Stimulated activated CD8-positive, alpha-beta memory T cell treated with anti-CD3 and anti-CD28 coated beads, Interleukin-2, amount 100 ng/mL, for 1 hour (primary cell): ENCODE measurements at places on chromosomes 7 and 10.

GRCh38 chr7:12474035-12474434 lies 70.4 kb upstream of the VWDE start:
- DNase-seq, result no peak

DNA sequence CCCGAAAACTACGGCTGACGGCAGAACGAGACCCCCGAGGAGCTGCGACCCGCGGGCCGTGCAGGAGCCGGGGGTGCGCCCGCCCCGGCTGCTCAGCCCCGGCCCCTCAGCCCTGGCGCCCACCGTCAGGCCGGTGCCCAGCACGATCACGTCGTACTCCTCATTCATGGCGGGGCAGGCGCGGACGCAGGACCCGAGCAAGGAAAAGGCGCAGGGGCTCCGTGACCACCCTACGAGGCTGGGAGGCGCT lies 218 bp downstream of the GDI2 start:
- no peak for DNase-seq

- DNase-seq, result no peak
These were observed 317.6 kb downstream of the GRID1 start for GRCh38 chr10:86048973-86049372.

- no peak for DNase-seq
These were observed 79.4 kb downstream of the TMEM178B start for GRCh38 chr7:141153231-141153630.

- DNase-seq, result no peak
These were observed 4.1 kb upstream of the ARHGAP22 start for GRCh38 chr10:48608976-48609375.

DNA sequence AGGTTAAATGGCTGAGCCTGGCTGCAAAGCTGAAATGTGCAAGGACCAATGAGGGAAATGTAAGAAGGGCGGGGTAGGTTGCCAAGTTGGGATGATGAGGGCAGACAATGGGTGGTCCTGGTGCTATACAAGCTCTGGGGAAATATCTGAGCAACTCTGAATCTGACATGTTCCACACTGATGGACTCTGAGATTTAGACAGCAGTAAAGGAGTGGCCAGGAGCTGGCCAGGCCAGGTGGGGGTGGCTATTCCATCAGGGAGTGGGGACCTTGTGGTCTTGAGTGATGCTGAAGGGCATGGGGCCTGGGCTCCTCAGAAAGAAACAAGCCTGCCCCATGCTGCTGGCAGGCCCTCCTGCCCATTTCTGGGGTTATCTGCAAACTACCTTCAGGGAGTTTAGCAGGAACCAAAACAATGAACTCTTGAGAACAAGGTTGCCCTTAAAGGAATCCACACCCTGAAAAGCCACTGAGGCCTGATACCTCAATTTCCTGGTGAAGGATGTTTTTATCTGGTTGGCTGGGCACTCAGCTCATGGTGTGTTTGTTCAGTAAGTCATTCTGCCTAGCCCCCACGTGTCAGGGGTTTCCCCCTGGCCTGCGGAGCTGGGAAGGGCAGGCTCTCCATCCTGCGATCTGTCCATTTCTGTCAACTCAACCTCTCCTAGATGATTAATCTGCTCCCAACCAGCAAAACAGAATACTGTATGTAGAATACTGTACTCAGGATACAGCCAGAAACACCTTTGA lies 143.3 kb upstream of the TNS3 start:
- no peak for DNase-seq

DNA sequence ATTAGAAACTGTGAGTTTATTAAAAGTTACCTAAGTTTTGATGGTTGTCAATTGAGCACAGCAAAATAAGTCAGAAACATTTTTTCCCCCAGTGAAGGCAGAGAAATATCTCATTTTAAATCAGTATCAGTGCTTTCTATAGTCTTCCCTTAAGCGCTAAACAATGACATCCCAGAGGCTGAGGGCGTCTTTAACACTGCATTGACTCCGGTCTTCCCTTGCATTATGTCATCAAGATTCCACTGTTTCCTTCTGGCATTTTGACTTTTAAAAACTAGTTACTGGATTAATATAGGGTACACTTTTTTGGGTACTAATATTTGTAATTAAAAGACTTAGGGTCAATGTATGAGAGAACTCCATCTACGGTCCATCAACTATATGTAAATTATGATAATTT lies 3.9 kb downstream of the GLUD1 start:
- DNase-seq, result no peak

DNA sequence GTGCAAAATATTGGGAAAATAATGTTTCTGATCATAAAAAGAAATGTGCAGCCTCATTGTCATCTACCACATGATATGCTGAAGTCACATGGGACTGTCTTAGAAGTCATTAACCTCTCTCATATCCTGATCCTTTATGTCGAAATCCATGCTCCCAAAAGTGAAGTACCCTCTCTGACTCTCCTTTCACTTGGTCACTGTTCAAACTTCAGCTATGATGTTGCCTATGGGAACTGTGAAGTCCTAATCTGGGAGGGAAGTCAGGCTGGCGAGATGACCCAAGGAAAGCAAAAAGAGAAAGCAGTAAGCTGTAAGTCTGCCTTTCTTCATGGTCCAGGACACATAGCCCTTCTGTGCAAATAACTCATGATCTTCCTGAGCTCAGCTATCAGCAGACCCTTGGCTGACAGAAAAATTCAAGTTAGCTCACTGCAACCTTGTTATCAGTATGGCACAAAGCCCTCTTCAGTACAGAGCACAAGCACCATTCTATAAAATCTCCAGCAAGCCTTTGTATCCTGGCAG lies 29.5 kb downstream of the WASL start:
- DNase-seq, result no peak

DNA sequence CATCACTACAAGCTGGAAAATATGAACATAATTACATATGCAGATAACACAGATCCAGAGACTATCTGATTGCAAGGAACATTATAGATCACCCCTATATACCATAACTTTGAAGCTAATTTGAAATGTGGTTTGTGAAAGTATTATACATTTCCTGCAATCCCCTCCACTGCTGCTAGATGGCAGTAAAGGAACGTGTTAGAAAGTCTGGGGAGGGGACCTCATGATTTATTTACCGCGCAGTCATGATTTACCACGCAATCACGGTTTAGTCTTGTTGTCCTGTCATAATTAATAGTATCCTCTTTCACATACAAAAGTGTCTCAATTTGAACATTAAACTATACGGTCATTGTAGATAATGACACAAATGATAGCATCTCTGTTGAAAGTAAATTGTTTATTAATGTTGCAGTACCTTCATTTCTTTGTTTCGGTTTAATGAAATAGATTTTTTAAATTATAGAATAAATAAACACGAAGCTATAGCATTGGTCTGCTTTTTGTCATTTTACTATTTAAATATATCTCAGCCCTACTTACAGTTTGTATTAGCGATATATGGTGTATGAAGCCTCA lies 145.3 kb upstream of the PRSS1 start:
- DNase-seq, result no peak

- DNase-seq, result no peak
These were observed 71.4 kb downstream of the ITGB8 start for GRCh38 chr7:20401861-20402746.
